ENCODE measurements at places on chromosomes 12 and 14. TPM values are rescaled to one million over a fixed set of nuclear protein-coding genes. Genes with fewer than 3 reads are reported as not detected.

KRT74 gene
- total RNA-seq, result not detected

GPR135 gene
- total RNA-seq, result 0.66 TPM

PCBP2 gene
- total RNA-seq, result 279 TPM

CLEC4C gene
- not detected for total RNA-seq

TESPA1 gene
- total RNA-seq, result not detected

OR6C65 gene
- total RNA-seq, result not detected

KLRF1 gene
- total RNA-seq, result 1.8 TPM

KITLG gene
- total RNA-seq, result 23.4 TPM

CDK2 gene
- total RNA-seq, result 40.9 TPM

KRT86 gene
- 13.6 TPM for total RNA-seq

ACSM4 gene
- total RNA-seq, result not detected

WASHC3 gene
- total RNA-seq, result 46.2 TPM

RARG gene
- 30.8 TPM for total RNA-seq

CCDC38 gene
- 0.12 TPM for total RNA-seq

RHOJ gene
- total RNA-seq, result not detected
